Activated CD4-positive, CD25-positive, alpha-beta regulatory T cell treated with anti-CD3 and anti-CD28 coated beads, Interleukin-2, amount 50 U/mL, for 72 hours (primary cell): ENCODE measurements at places on chromosomes 12 and 14.

GRCh38 chr12:8584004-8584403 lies 28.7 kb downstream of the AICDA start:
- DNase-seq = no peak

DNA sequence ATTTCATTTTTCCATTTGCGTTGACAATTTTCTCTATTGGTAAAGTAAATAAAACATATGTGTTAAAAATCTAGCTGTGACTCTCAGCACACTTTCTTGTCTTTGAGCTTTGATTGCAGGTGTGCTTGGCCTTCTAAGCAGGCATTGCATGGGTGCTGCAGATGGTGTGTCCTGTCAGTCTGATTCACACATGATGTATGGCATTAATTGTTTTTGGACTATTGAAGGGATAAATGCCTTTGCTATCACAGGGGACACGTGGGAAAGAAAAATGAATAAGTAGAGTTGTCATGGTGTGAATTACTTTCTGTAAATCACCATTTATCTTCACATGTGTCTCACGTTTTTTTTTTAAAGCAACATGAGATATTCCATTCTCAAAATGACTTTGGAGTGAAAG lies 211.3 kb upstream of the NAV3 start:
- DNase-seq = no peak

- DNase-seq = no peak
Measured at GRCh38 chr12:31846405-31846804, 112.8 kb upstream of the RESF1 start.

DNA sequence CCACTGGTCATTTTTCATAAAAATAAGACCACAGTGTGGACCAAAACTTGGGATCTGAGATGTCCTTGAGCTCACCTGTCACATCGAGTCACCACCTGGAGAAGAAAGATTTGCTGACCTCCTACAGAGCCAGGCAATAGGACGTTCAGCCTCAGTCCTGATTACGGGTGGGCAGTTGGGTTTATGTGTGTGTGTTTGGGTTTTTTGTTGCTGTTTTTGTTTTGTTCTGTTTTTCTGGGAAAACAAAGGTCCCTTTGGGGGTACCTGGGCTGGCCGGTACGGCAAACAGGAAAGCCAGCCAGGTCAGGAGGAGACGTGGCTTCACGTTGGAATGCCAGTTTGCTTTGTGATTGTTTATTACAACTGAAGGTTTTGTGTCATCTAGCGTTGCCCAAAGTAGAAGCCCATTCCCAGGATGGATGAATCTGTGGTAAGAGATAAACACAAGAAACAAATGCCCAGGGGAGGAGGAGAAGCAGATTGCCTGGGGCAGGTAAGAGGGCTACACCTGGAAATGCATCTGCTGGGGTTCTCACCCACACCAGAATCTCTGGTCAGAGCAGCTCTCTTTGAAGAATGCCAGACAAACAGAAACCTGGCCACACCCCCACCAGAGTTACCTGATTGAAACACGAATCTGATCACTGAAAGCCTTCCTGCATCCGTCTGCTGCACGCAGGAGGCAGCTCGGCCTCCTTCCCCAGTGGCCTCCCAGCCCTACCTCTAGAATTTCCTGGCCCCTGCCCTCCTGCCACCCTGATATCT lies 100.1 kb upstream of the DIO3 start:
- no peak for DNase-seq

DNA sequence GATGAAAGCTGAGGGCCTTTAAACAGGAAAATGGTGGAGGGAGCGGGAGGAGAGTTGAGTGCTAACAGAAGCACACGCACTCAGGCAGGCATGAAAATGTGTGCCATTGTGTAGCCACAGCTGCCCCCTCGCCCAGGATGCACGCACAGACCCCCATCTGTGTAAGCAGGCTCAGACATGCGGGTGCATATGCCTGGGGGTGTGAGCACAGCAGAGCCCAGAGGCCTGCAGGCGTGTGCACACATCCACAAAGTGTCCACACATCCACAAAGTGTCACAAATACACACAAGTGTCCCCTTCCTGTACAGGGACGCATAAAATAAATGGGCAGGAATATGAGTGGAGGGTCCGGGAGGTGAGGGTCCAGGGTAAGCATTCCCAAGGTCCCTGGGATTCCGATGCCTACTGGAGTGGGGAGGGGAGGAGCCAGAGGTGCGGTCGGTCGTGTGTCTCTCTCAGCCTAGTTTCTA lies 805 bp upstream of the KRT7 start:
- DNase-seq = no peak

GRCh38 chr12:112768278-112768677 lies 23.3 kb upstream of the RPH3A start:
- DNase-seq = no peak

GRCh38 chr14:89814126-89814525 lies 140.4 kb downstream of the EFCAB11 start:
- DNase-seq = no peak

- DNase-seq = no peak
Measured at GRCh38 chr12:13183620-13184019, 12.9 kb upstream of the EMP1 start.

DNA sequence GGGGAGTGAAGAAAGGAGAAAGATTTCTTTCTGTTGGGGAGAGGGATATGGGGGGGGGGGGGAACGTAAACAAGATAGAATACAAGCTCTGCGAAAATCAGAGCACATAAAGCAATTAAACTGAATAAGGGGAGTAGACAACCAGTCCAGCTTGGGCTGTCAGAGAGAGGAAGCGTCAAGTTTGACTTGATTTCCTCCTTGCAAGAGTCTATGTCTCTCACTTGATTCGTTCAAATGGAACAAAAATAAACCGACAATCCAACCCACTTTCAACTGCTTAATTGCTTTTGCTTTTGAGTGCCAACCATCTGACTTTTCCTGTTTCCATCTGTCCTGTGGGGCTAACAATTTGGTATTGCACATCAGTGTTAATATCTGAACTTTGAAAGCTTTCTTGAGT lies 942 bp downstream of the SYT1 start:
- DNase-seq = no peak

GRCh38 chr14:103693515-103693914 lies 21.7 kb downstream of the XRCC3 start:
- DNase-seq = no peak

GRCh38 chr12:2295941-2296461 lies 243.2 kb downstream of the CACNA1C start:
- DNase-seq = no peak

GRCh38 chr12:22321638-22322037 lies 12.9 kb downstream of the ST8SIA1 start:
- no peak for DNase-seq

DNA sequence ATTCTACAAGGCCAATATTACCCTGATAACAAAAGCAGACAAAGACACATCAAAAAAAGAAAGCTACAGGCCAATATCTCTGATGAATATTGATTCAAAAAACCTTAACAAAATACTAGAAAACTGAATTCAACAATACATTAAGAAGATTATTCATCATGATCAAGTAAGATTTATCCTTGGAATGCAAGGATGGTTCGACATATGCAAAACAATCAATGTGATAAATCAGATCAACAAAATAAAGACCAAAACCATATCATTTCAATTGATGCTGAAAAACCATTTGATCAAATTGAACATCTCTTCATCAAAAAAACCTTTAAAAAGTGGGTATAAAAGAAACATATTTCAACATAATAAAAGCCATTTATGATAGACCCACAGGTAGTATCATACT lies 117.3 kb downstream of the CPNE8 start:
- DNase-seq = no peak
